ENCODE measurements at places on chromosomes 12 and 14.
A peak's percentile ranks its signal among the peaks of the same experiment; 100 is the strongest.

GRCh38 chr12:45914090-45914489, 76.3 kb downstream of the SCAF11 start:
- peak; percentile 43 for DNase-seq

DNA sequence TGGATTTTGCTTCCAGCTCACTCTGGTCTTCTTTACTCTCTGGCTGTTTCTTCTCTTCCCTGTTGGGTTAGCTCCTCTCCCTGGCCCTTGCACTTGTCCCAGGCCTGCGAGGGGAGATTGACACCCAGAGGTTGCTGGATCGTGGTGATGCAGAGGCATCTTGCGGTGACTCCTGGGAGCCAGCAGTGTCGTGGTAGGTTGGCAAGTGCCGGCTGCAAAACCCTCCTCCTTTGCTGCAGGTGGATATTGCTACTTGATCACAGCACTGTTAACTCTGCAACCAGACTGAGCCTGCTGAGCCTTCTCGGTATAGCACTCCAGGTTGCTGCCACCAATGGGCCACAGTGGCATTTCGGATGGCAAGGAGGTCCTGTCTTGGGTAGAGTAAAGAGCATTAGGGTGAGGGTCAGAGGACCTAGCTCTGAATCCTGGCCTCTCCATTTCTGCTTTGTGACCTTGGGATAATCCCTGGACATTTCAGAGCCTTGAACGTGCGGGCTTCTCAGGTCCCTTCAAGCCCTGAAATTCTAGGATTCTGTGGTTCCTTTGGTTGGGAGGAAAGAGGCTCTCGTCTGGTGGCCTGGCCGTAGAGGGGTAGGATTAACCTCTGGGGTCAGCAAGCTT, 87.4 kb downstream of the TSPAN9 start:
- DNase-seq: no peak

DNA sequence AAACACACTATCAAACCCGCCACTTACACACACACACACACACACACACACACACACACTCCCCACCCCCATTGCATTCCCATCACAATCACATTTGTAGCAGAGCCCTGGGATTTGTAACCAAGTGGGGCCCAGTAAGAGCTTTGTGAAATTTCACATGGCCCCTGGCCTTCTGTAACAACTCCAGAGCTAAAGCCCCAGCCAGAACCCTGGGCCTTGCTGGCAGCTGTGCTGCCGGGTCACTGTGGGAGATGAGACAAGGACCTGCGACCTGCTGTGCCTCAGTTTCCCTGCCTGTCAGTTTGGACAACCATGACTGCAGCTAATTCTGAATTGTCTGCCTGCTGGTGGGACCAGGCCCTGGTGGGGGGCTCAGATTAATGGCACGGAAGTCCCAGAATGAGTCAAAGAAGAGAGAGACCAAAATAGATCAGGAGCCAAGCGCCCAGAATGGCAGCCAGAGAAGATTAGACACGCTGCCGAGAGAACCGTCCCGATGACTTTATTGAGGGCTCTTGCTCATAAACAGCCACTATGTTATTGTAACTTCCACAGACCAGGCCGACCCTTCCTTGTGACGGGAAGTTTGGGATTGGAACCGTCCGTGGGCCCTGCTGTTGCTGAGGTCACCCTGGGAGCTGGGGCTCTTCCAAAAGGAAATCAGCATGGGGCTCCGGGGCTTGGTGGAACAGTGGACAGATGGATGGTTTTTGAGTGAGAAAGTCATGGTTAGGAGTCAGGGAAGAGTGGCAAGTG, 123.1 kb downstream of the ZFP36L1 start:
- no peak for DNase-seq

DNA sequence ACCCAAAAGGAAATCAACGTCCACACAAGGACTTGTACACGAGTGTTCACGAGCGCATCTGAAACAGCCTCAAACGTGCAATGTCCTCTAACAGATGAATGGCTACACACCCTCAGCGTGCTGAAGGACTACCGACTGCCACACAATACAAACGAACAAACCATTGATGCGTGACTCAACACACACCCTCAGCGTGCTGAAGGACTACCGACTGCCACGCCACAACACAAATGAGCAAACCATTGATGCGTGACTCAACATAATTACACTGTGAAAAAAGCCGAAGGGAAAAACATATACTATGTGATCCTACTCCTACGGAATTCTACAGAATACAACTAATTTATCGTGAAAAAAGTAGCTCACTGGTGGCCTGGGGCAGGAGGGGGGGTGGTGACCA, 25.1 kb upstream of the BTBD6 start:
- no peak for DNase-seq

DNA sequence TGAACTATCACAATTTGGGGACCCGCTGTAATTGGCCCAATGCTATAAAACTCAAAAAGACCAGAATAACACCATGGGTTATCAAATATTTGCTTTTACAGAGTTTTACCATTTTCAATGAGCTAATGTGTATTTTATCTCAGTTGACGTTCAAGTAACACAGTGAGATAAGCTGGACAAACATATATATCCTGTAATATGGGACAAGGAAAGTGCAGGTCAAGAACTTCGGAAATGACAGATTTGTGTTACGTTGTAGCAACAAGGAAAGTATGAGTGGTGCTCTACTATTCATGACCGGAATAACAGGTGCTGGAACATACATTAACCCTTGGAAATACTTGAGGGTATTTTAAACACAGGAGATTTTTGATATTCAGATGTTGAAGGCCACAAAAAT, 566.4 kb upstream of the FLRT2 start:
- no peak for DNase-seq

GRCh38 chr14:101076451-101077198, 173.1 kb upstream of the RTL1 start:
- DNase-seq: no peak

- DNase-seq: no peak
These were observed 65.9 kb downstream of the AVPR1A start for GRCh38 chr12:63085120-63085519.

- no peak for DNase-seq
These were observed 34.4 kb upstream of the E2F7 start for GRCh38 chr12:77099799-77100198.

DNA sequence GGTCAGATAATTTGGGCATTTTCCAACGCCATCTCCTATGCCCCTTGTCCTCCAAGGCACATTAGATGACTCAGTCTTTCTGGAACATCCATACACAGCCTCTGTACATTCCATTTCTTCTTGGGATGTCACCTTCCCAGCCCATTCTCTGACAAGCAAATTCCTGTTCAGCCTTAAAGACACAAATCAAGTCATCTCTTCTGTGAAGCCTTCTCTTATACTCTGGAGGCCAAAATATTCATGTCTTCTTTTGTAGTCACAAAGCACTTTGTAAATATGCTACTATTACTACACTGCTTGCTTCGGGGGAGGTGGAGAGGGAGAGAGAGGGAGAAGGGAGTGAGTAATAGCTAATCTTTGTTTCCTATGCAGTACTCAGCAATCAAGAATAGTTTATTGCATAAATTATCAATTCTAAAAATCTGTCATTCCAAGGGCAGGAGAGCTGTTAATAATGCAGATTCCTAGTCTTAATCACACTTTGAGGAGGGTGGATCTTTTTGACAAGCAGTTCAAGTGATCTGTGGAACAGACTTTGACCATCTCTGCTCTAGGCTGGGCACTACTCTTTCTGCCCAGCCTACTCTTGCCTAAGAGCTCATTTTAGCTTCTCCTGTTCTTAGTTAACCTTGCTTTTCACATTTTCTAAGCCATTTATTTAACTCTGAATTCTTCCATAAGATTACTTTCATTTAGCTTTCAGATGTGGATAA, 27.9 kb downstream of the KCNMB4 start:
- DNase-seq: no peak

DNA sequence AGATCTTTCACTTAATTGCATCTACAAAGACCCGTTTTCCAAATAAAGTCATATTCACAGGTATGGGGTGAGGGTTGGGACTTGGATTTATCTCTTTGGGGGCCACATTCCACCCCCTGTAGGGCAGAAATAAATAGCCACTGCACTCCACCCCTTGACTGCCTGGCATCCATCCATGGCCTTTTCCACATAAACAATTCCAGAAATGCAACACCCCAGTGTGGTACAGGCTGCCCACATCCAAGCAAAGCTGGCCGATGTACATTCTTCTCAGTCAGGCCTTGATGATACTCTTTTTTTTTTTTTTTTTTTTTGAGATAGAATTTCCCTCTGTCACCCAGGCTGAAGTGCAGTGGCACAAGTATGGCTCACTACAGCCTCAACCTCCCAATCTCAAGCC, 12.9 kb downstream of the DGLUCY start:
- no peak for DNase-seq

DNA sequence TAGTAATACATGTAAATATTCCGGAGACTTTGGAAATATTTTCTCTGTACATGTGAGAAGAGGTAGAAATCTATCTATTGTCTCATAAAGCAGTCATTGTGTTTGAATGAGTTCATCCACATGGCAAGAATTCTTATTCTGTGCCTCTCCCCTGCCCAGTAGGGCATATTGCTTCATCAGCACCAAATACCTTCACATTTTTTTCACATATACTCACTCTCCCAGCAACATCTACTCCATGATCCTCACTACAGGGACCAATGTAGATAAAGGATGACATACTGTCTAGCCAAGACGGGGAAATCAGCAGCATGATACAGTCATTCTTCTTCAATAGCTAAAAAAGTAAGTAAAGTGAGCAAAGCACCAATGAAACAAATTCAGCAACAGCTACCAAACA, 1.3 kb upstream of the TAS2R14 start:
- no peak for DNase-seq

DNA sequence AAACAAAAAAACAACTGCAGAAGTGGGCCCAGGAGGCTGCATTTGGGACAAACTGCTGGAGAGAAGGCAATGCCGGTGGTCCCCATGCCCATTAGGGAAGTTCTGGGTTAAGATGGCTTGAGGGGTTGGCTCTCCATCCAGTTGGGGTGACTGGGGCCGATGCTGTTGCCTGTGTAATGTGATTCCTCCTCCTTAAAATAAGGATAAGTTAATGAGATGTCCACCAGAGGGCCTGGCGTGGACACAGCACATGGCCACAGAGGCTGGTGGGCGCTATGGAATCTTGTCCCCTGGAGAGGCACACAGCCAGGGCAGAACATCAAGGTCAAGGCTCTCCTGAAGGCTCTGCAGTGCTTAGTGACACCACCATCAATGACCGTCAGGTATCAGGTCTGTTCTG, 1.0 kb upstream of the TESC start:
- peak; percentile 50 for DNase-seq

DNA sequence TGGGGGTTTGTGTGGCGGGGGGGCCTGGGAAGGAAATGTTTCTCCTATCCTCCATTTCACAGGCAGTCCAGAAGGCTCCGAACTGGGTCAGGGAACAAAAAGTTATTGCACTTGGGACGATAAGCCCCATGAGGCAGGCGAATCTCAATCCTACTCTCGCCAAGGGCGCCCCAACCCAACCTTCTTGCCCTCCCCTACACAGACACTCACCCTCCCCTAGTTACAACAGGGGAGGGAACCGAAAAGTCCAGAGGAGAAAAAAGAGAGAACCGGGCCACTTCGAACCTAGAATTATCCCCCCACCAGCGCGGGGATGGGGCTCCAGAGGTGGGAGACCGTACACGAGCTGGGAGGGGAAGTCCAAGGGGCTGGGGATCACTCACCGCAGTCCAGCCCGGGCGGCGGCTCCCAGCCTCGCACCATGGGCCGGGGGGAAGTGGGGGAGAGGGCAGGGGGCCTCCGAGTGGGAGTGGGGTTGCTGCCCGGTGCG, 357 bp downstream of the HOMEZ start:
- DNase-seq: no peak

- no peak for DNase-seq
These were observed 16.5 kb downstream of the CHPT1 start for GRCh38 chr12:101713930-101714329.

DNA sequence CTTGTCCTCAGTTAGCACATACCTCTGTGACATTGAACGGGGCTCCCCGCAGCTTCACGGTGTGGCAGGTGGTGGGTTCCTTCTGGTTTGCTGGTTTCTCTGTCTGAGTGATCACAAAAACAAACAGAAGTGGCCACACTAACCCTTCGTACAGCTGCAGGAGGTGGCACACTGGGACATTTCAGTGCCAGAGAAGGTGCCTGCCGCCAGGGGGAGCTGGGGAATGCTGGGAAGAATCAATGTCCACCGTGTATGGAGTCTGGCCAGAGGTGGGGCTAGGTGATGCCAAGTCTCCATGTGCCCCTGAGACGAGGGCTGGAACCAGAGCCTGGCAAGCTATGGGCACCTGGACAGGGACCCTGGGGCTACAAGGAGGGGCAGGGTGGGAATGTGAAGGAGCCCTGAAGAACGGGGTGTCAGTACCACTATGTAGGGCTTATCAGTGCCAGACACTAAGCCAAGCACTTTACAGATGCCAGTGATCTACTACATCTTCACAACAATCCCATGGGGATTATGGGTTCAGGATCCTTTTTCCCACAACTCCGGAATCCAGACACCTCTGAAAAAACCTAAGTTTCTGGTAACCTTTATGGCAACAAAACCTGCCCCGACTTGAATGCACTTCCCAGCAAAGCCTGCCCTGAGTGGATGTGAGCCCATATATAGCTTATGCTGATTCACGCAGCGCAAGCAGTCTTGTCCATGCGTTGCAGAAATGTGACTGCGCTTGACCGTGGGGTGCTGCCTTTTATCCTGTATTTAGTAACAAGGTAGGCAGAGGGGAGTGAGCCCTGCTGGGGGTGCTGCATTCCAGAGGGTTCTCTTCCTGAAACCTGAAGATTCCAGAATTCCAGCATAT, 10.8 kb downstream of the RBM19 start:
- DNase-seq: peak; percentile 77

GRCh38 chr12:79936670-79937069, 1.8 kb upstream of the PPP1R12A start:
- DNase-seq: no peak

GRCh38 chr12:10082117-10082874, 16.5 kb downstream of the CLEC1A start:
- DNase-seq: no peak

DNA sequence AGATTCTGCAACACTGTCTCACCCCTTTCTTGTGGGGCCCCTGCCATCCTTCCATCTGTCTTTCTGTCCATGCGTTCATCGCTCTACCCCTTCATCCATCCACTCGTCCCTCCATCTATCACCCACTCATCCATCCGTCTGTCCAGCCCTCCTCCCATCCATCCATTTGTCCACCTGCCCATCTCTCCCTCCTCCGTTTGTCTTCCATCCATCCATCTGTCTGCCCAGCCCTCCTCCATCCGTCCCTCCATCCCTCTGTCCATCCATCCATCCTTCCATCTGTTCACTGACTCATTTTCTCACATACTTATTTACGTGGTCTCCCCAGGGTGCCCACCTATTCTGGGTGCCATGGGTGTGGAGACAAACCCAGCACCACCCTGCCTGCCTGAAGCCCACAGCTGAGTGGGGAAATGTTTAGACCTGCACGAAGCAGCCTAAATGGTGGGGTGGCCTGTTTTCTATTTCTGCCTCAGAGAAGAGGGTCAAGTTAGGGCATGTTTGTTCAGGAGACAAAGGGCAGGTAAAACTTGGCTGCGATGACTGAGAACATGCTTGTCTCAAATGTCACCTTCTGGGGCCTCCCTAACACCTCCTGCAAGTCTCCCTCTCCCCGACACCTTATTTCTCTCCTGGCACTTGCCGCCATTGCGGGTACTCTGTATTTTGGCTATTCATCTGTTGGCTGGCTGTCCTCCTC, 2.8 kb upstream of the SLC25A47 start:
- DNase-seq: no peak

- DNase-seq: no peak
These were observed 13.6 kb downstream of the PLEKHG3 start for GRCh38 chr14:64717870-64718269.

- DNase-seq: no peak
These were observed 25.3 kb downstream of the HRK start for GRCh38 chr12:116855744-116856470.

GRCh38 chr14:61690039-61690438, 5.3 kb upstream of the HIF1A start:
- DNase-seq: no peak

Measured in SK-MEL-5 (cell line).